Stimulated activated CD8-positive, alpha-beta memory T cell treated with anti-CD3 and anti-CD28 coated beads, Interleukin-2, amount 100 ng/mL, for 1 hour (primary cell): ENCODE measurements at places on chromosomes 3 and 15.

GRCh38 chr15:70810916-70811578, 42.9 kb downstream of the LARP6 start:
- no peak for DNase-seq

- DNase-seq, result no peak
Measured at GRCh38 chr15:41894251-41894790, 468 bp upstream of the SPTBN5 start.

GRCh38 chr3:34396288-34396687, 597.9 kb downstream of the PDCD6IP start:
- DNase-seq, result no peak

DNA sequence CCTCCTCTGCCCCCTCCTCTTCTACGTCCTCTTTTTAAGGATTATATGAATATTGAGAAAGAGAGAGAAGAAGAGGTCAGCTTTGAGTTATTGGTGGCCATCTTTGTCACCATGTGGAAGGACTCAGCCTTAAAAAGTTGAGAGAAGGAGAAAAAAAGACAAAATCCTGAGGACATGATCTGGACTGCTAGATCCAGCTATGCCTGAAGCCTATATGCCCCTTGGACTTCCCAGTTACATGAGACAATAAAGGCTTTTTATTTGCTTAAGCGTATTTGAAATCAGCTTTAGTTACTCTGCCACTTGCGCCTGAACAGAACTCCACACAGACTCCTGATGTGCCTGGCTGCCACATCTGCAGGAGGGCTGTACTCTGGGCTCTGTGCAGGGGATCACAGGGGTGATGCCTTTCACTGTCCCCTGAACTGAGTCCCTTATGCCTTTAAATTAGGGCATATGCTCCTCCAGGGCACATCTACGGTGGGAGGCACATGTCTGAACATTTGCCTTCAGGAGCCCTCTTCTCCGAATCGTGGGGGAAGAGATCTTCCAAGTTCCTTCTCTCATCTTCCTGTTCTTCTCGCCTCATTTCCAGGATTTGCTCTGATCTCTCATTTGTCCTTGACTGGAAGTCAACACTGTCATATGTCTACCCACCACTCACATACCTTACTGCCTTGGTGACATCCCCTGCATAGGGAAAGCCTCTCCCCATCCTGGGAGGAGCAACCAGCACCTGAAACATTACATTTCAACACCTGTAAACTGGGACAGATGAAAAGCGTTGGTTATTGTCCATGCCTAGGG, 14.0 kb upstream of the PLA2G4E start:
- DNase-seq, result no peak
